Non-pigmented ciliary epithelial cell (primary cell): ENCODE measurements at places on chromosomes 16 and 17.

GRCh38 chr16:35754391-35755369, 2295.3 kb downstream of the TP53TG3F start:
- no peak for DNase-seq

DNA sequence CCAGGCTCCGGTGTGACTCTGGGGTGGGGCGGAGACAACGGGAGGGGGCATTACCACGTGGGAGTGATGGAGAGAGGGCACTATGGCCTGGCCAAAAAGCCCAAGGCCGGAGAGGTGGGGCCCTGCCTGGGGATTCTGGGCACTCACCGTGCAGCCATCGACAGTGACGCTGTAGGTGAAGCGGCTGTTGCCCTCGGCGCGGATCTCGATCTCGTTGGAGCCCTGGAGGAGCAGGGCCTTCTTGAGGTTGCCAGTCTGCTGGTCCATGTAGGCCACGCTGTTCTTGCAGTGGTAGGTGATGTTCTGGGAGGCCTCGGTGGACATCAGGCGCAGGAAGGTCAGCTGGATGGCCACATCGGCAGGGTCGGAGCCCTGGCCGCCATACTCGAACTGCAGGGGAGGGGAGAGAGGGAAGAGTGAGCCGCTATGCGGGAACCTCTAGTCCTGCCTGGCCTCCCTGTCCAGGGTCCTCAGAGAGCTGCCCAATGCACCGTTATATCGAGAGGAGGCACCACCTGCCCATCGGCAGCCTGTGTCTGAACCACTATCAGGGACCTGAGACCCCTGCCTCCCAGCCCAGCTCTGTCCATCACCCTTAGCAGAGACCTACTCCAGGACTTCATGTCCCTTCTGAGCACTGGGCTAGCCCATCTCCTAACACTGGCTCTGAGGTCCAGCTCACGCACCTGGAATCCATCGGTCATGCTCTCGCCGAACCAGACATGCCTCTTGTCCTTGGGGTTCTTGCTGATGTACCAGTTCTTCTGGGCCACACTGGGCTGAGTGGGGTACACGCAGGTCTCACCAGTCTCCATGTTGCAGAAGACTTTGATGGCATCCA, 15.6 kb downstream of the COL1A1 start:
- DNase-seq, result no peak

GRCh38 chr16:57606847-57607501, 21.5 kb upstream of the ADGRG1 start:
- no peak for DNase-seq

DNA sequence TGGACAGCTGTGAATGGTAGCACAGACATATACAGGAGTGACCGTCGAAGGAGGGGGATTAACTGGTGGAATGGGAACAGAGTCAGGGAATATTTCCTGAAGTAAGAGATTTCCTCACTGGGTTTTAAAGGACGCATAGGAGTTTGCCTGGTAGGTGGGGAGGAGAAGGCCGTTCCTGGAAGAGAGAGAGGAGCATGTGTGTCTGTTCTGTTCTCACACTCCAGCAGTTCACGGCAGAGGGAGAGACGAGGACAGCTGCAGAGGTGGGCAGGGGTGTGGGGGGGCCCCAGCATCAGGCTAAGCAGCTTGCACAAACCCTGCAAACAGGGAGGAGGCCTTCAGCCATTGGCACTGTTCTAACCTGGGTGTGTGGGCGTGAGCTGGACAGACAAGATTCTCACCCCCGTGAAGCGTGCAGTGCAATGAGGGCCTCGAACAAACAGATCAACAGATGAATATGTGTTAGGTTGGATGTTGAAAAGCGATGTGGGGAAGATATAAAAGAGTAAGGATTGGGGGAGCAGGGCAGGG, 85.3 kb upstream of the GSE1 start:
- no peak for DNase-seq

- DNase-seq, result no peak
Measured at GRCh38 chr16:47058295-47059086, 85.0 kb upstream of the DNAJA2 start.

DNA sequence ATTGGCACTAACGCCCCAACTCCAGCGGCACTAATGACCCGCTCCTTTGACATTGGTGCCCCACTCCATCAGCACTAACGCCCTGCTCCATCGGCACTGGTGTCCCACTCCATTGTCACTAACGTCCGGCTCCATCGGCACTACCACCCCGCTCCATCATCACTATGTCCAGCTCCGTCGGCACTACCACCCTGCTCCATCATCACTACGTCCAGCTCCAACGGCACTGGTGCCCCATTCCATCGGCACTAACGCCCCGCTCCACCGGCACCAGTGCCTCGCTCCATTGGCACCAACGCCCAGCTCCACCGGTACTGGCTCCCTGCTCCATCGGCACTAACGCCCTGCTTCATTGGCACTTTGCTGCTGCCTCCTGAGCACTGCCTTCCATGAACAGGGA, 7.5 kb downstream of the ZNF213 start:
- no peak for DNase-seq

DNA sequence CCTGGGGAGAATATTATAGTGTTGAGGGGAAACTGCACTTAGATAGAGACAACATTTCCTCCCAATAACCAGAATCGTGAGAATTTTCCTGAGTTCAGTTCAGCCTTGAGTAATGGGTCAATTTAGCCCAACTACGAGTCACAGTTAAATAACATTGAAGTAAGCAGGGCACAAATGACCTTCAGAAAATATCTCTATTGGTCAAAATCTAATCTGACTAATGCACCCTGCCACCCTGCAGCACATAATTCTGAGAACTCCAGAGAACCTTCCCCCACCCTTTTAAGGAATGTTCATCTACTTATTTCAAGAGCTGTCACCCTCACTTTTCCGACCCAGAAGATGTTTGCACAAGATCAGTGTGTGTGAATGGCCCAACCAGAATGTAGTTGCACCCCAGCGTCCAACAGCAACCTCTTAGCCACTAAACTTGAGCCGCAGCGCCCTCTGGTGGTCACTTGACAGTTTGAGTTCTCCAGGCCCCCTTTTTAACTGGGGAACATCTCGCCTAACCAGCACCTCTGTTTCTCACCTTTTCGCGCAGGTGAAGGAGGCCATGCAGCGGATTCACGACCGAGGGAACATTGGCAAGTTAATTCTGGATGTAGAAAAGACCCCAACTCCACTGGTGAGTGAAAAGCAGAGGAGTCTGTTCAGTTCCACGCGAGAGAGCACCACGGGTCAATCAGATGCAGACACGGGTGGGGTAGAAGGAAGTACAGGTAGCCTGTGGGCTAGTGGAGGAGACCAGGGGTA, 50.9 kb upstream of the CLEC3A start:
- no peak for DNase-seq

DNA sequence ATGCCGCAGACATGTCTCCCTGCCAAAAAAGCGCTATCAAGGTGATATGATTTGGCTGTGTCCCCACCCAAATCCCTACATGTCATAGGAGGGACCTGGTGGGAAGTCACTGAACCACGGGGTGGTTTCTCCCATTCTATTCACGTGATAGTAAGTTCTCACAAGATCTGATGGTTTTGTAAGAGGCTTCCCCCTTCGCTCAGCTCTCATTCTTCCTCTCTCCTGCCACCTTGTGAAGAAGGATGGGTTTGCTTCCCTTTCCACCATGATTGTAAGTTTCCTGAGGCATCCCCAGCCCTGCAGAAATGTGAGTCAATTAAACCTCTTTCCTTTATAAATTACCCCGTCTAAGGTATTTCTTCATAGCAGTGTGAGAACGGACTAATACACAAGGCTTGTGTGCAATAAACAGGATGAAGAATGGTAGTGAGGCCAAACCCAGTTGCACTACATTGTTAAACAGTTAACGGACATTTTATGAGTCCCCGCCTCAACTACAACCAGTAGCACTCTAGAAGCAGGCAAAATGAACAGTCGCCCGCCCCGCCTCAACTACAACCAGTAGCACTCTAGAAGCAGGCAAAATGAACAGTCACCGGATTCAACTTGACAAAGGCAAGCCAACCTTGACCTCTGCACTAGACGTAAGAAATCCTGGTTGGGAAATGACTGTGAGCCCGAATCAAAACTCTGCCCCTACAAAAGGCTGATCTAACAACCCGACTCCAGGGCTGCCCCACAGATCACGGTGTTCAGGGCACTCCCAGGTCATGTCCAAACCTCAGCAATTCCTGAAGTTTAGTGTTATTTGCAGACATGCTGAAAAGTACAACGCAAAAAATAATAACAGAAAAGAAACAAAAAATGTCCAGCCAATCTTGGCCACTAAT, 26.3 kb downstream of the VPS53 start:
- DNase-seq, result no peak

DNA sequence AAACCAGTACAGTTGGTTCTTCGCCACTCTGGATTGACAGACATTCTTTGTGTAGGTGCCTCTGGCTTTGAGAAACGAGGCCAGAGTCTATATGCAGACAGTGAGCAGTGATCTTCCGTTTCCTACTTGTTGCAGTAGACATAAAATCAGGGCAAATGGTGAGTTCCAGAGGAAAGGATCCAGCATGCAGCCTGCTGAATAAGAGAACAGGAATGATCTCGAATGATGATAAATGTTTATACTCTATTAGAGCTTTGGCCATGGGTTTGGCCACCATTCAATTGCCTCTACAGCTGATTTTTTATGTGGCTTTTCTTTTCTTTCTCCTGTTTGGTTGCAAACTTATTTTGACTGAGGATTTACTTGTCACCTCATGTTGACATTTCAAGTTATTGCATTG, 286.7 kb downstream of the IRX3 start:
- no peak for DNase-seq

GRCh38 chr17:76688165-76688622, 22.6 kb downstream of the MXRA7 start:
- DNase-seq, result no peak

DNA sequence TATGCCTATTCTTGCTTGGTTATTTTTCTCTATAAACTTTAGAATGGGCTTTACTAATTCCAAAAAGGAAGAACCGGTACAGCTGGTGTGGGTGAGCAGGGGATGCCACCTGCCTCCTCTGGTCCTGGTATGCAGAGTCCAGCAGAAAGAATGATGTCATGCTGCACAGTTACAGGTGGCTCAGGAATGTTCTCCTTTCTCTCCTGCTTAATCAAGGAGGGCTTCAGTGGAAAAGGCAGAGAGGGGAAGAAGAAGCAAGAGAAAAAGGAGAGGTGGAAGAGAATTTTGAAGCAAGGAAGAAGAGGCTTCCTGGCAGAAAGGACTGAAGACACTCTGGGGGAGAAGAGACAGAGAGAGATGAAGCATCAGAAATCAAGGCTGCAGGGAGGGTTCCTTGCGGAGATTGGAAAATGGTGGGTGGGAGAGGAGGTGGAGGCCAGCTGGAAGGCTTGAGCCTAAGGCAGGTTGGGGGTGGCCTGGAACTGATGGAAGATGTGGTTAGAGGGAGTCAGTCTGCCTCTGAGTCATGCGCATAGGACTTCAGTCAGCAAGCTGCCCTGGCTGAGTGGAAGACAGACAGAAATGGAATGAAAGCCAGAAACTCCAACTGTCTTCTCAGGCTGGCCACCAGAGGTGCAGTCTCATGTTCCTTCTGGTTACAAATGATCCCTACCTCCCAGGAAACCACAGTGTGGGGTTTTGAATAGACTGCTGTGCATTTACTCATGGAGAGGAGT, 64.6 kb upstream of the CRHR1 start:
- peak; percentile 56 for DNase-seq

GRCh38 chr17:17856386-17856785, 19.6 kb upstream of the SREBF1 start:
- DNase-seq, result no peak

GRCh38 chr16:57694231-57694724, 328 bp upstream of the DRC7 start:
- DNase-seq, result no peak

- no peak for DNase-seq
Measured at GRCh38 chr17:48561884-48562810, 16.0 kb downstream of the HOXB4 start.

DNA sequence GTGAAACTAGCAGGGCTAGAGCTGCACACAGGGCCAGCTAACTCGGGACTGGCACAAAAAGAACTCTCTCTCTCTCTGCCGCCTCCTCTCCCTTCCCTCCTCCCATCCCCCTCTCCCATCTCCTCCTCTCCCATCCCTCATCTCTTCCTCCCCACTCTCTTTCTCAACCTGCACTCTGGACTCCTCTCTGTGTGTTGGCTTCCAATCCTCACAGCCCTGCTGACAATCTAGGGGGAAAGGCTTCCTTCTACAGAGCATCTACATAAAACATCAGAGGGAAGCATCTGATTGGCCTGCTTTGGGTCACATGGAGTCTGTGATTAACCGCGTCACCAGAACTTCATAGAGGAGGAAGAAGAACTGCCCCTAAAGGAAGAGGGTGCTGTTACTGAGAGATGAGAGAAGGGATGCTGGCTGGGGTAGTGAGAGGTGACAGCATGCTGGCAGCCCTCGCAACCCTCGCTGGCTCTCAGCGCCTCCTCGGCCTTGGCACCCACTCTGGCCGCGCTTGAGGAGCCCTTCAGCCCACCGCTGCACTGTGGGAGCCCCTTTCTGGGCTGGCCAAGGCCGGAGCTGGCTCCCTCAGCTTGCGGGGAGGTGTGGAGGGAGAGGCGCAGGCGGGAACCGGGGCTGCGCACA, 12.8 kb upstream of the ZFP90 start:
- DNase-seq, result no peak

GRCh38 chr17:8124350-8125153, 646 bp upstream of the HES7 start:
- no peak for DNase-seq

DNA sequence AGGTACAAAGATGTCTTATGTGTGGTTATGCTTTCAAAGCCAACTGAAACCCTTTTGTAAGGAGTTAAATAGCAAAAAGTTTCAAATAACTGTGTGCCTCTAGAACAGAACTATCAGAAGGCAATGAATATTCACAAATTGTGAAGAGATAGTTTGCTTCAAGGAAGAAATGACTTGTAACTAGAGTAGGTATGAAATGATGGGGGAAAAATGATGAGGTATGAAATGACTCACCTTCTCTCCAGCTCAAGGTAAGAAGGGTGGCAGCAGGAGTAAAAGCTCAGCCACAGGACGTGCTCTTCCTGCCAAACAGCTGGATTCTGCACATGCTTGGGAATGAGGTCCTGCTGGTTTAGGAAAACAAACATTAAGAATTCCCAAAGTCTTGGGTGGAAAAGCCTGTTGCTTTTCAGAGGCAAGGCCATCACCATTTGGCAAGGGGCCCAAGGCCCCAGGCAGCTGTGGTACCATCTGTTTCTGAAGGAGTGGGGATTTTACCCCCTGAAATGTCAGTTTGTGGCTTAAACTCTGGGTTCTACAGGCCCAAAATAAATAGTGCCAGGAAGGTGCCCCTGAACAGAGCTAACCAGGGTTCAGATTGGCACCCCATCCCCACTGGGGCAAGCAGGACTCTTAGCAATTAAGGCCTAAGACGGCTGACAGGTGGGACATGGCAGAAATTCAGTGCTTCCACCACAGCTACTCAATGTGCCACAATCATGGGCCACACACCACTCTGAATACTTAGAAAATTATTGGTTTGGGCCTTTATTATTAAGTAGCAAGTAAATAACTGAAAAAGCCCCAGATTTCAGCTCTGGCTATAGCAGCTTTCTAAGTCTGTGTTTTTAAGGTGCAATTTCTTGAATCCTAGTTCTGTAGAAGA, 13.3 kb downstream of the HERPUD1 start:
- no peak for DNase-seq

GRCh38 chr16:200388-200787, 20.1 kb downstream of the HBQ1 start:
- DNase-seq, result peak; percentile 51
